Brain microvascular endothelial cell (primary cell): ENCODE measurements at places on chromosomes 4 and X.

DNA sequence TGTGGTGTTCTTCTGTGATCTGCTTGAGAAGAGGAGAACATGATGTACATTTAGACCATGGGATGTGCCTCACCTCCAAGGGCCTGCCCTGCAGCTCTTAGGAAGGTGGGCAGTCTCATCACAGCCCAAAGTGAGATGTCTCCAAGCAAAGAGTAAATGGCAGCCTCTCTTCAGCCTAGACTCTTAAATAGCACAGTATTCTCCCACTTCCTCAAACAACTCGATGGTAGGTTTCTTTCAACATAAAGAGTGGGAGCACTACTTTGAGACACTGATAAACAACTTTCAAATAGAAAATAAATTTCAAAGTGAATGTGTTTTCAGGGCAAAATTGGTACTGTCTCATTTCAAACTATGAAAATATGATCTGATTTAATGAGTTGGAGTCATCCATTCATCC is 35.2 kb downstream of the EDNRA start:
- no peak for DNase-seq

DNA sequence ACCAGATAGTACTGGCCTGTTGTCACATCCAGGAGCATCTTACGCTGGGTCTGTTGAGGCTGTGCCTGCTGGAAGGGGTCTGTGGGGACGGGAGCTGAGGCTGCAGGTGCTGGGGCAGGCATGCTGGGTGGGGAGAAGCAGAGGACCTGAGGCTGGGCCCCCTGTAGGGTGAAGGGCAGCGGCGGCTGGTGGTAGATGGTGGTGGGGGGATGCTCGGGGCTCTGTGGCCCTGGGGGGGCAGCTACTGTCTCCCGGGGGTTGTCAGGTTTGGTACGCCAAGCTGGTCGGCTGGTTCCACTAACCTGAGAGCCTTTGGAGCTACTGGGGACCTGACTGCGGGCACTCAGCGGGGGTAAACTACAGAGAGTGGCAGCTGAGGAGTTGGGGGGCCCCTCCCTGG is 7.8 kb downstream of the C4orf54 start:
- DNase-seq = no peak

DNA sequence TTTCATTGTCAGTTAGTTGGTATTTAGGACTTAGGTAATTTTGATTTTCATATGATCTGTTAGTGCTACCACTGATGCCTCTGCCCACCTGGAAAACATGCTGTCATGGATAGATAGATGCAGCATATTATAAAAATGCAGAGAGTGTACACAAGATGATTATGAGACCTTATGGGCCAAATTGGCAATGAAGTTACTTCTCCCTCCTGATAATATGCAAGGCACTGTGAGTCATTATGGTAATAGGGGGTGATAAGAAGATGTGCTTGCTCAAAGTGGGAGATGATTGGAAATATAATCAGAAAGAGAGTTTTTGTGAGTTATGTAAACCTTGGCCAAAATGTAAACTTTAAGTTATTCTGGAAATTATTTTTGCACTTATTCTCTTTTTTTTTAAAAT is 56.6 kb upstream of the RHOH start:
- DNase-seq = no peak

GRCh38 chrX:19361701-19362100 is 18.0 kb downstream of the PDHA1 start:
- DNase-seq = no peak

DNA sequence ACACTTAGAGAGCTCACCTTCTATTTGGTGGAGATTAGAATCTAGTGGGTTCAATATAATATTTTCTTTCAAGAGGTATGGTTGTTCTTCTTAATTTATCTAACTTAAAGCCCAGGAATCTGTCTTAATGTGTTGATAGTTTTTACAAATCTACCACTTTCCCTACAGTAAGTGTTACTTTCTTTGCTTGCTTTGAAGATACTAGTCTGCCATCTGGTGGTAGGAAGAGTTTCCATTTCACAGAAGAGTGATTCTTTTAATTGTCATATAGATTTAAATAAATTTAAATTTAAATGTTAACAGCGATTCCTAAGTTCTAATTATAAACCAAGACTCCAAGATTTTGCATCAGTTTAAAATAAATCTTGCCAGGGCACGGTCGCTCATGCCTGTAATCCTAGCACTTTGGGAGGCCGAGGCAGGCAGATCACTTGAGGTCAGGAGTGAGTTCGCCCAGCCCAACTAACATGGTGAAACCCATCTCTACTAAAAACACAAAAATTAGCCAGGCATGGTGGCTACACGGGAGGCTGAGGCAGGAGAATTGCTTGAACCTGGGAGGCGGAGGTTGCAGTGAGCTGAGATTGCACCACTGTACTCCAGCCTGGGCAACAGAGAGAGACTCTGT is 43.5 kb downstream of the NUDT9 start:
- peak; percentile 51 for DNase-seq

- peak; percentile 64 for DNase-seq
Measured at GRCh38 chrX:22629105-22629725, 356.5 kb downstream of the CBLL2 start.

- DNase-seq = no peak
Measured at GRCh38 chr4:57184378-57185029, 74.3 kb upstream of the IGFBP7 start.

DNA sequence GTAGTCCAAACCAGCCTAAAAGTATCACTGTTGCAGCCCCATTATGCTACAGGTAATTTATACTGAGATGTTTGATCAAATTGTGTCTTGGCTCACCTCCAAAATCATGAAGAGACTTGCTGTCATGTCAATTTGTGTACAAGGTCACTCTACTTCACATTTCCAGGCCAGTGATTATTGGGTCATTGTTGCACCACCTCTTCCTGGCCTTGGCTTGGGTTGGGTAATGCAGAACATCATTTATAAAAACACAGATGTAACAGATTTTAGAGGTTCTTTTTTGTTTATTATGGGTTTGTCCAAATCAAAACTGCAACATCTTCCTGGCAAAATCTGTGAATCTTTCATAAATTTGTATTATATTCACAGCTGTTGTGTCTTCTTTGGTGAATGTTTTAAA is 459.5 kb downstream of the ANKRD50 start:
- no peak for DNase-seq

- DNase-seq = no peak
Measured at GRCh38 chrX:150465326-150465725, 102.2 kb downstream of the MAMLD1 start.

- no peak for DNase-seq
Measured at GRCh38 chr4:68797618-68798017, 18.2 kb upstream of the UGT2B10 start.

- DNase-seq = no peak
Measured at GRCh38 chr4:14399848-14400247, 602.4 kb upstream of the CPEB2 start.

GRCh38 chr4:100109921-100110320 is 80.3 kb downstream of the DDIT4L start:
- no peak for DNase-seq

DNA sequence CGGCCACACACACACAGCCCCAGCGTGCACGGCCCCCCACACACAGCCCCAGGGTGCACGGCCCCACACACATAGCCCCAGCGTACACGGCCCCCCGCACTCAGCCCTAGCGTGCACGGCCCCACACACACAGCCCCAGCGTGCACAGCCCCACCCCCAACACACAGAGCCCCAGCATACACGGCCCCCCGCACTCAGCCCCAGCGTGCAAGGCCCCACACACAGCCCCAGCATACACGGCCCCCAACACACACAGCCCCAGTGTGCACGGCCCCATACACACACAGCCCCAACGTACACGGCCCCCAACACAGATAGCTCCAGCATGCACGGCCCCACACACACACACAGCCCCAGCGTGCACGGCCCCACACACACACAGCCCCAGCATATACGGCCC is 17.6 kb downstream of the GAK start:
- DNase-seq = no peak

GRCh38 chrX:79444694-79445210 is 77.6 kb upstream of the ITM2A start:
- no peak for DNase-seq

DNA sequence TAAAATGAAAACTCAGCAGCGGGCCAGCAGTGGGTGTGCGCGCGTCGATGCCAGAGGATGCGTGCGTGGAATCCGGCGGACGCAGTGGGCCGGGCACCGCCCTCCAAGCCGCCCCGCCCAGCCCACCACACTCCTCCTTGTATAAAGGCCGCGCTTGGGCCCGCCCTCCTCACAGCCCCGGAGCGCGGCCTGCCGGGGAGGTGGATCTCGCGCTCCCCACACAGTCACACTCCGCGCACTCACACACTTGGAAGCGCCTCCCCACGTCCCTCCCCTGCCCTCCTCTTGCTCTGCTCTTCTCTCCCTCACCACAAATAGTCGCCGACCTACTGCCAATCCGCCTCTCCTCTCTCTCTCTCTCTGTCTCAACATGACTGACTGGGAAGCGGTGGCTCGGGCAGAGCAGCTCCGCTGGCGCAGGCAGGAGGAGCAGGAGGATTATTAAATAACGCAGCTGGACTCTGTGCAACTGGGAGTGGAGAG is at the start of gene CCSER1:
CCSER1 (plus strand) TSS at position 172 of the 483 bp plus-strand sequence.
- no peak for DNase-seq

- no peak for DNase-seq
Measured at GRCh38 chr4:10704430-10704810, 19.9 kb upstream of the CLNK start.

GRCh38 chr4:128444544-128445302 is 157.1 kb upstream of the PGRMC2 start:
- no peak for DNase-seq

DNA sequence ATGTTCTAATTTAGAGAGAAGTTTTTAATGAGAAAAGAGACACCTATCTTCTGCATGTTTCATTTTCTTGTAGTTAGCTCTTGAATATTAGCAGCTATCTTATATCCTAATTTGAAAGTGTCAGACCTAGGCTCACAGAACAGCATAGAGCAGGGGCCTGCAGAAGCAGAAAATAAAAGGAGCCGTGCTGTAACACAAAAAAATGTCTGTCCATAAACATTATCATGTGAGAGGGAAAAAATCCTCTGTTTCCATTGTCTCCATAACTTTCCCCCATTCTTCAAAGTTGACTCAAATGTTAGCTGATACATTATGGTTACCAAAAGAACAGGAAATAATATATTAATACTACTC is 329.2 kb upstream of the EPHA5 start:
- no peak for DNase-seq

- no peak for DNase-seq
Measured at GRCh38 chr4:144646523-144647094, 653 bp downstream of the HHIP start.

- no peak for DNase-seq
Measured at GRCh38 chr4:151960449-151961230, 199.8 kb upstream of the GATB start.

DNA sequence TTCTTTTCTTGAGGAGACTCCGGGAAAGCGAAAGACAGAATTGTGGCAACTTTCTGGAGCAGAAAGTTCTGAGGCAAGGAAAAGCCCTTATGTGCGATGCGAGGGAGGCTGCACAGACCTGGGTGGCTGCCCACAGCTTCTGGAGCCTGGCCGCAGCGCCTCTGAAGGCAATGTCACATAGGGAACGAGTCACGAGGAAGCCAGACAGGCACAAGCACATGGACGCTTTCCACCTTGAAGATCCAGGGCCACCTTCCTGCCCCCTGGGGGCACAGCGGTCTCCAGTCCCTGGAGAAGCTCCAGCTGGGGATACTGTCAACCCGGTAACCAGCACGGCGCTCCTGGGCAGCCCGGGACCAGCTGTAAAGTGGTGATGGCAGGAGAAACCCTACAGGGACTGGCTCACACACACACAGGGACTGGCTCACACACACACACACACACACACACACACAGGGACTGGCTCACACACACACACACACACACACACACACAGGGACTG is 69.8 kb downstream of the MTNR1A start:
- no peak for DNase-seq

GRCh38 chr4:43587758-43588157 is 695.2 kb downstream of the GRXCR1 start:
- no peak for DNase-seq
